ENCODE measurements at places on chromosomes 5 and 9. TPM values are rescaled to one million over a fixed set of nuclear protein-coding genes. Genes with fewer than 3 reads are reported as not detected.

DNA sequence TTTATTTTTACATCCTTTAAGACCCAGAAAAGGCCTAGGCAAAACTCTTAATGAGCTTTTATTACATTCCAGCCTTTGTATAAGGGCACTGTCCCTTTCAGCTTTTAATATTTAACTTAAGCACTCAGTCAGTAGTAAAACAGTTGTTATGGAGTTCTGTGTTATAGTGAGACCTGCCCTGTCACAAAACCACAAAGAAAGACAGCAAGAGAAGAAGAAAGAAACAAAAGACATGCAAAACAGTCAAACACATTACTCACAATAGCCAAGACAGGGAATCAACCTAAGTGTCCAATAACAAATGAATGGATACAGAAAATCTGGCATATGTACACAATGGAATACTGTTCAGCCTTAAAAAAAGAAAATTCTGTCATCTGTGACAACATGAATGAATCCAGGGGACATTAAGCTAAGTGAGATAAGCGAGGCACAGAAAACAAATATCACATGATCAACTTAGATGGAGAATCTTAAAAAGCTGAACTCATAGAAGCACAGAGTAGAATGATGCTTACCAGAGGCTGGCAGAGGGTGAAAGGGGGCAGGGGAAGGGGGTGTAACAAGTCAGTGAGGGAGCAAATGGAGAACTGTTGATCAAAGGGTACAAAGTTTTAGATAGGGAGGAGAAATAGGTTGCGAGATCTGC is 63.8 kb upstream of the CCNG1 start:
- DNase-seq: no peak

- DNase-seq: no peak
Measured at GRCh38 chr5:10145923-10146401, 103.7 kb downstream of the ATPSCKMT start.

DNA sequence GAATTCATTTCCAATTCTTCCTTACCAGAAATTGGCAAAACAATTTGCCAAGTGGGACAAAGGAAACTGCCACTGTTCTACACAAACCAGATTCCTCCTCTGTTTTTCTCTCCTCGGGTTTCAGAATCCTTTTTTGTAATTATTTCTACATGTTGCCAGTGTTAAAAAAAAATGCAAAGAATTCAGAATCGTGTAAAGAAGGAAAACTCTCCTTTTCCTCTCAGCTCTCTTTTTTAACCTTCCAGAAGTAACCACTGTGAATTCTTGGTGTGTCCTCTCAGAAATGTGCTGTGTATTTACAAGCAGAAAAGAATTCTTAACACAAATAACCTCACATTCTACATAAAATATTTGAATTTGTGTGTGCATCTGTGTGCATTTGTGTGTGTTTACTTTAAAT is 224.6 kb downstream of the DRD1 start:
- no peak for DNase-seq

DNA sequence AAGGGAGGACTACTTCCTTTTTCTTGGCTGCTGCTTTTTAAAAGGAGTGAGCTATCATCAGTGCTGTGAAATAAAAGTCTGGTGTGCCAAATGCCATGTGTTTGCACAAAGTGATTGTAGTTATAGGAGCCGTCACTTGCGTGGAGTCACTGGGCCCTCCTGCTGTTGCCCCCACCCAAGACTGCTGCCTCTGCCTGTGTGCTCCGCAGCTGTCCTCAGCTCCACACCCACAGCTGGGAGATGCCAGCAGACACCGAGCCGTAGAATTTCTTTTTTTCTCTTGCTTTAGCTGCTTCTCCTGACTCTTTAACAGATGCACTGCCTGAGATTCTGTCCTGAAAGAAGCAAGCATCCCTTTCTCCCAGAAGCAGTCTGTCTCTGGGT is 9.8 kb upstream of the GLE1 start:
- no peak for DNase-seq

GRCh38 chr5:151819830-151820229 is 48.1 kb downstream of the G3BP1 start:
- no peak for DNase-seq

DNA sequence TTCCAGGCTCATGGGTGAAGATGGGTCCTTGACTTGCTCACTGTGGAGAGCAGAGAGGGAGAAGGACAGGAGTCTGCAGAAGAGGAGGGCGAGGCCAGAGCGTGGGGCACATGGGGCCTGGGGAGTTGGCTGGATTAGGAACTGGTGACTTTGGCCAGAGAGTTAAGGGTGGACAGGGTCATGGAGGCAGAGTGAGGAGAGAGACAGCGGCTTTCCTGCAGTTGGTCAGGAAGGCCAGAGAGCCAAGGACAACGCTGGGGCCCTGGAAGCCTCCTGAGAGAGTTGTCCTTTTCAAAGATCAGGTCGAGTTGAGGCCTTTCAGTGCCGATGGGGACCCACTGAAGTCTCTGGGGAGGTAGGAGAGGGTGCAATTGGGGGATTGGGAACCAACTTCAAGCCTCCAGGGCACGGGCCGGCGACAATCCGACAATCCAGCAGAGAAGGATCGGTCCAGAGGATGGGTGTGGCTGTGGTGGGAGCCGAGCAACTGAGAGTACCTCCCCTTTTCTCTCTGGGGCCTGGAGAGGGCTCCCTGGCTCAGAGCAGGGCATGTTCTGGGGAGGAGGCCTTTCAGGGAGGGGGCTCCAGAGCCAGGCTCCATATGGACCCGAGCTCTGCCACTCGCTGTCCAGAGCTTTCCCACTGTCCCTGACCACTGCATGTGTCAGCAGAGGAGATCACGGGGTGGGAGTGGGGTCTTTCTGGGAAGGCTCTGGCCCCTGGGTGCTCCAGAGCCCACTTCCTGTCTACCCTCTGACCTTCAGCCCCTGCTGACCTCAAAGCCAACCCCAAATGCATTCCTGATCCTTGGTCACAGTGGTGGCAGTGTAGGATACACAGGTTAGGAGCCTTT is 7.5 kb upstream of the PHYHD1 start:
- DNase-seq: no peak

GRCh38 chr5:80760680-80761079 is 105.9 kb upstream of the DHFR start:
- no peak for DNase-seq

DNA sequence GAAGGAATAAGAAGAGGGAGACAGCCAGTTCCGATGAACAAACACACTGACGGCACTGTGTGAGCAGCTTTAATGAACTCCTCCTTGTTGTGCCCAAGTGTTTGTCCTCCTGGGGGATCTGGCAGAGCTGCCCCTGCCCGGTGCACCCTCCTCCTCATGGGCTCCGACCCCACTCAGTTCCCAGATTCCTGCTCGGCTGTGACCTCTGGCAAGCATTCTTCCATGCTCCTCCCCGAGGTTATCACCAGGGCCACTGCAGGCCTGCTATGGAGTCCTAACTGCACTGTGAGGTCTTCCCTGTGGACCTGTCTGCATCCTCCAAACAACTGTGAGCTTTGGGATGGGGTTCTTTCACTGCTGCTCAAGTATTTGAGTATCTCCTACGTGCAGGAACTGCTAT is 142.2 kb downstream of the DCP2 start:
- DNase-seq: no peak

DNA sequence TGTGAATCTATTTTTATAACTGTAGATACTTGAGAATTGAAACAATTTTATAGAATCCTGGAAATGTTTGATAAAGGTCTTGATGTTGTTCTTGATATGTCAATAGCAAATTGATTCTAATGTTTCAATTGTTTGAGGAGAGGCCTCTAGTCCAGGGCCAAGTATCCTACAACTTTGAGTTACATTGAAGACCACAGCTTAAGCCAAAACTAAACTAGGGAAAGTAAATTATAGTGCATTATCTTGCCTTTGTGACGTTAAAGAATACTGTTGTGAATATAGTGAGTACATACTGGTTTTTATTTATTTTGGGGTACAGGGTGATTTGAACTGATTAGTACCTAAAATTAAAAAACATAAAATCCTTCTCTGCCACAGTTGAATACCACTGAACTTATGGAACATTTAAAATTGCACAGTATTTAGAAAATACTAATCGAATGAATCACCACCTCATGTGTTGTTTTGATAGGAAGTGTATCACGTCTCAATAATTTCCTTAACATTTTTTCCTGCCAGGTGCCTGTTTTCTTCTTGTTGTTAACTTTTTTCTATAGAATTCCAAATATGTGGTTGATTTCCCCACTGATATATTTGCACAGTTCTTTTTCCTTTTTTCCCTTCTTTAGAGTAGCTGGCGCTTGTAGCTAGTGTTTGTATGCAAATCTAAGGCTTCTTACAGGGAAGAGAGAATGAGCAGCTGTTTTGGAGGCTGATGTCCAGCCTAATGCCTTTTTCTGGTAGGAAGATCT is 12.5 kb downstream of the ARHGEF28 start:
- no peak for DNase-seq

DNA sequence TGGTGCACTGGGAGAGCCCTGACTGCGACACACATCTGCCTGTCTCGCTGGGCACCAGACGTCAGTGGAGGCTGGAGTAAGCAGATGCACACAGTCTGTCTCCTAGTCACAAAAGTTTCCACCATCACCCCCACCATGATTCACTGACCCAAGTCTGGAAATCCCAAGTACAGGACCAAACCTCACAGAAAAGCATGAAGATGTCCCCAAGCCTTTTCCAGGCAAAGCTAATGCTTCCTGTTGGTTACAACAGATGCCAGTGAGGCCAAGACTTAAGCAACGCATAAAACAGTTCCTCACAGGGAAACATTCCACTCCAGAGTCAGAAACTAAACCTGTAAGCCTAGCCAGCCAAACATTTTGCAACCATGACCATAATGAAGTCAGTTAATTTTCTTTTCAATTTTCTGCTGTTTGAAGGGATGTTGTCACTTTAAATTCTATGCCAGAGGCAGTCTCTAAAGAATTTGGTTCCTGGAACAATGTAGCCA is 259.3 kb upstream of the SLC30A5 start:
- no peak for DNase-seq

DNA sequence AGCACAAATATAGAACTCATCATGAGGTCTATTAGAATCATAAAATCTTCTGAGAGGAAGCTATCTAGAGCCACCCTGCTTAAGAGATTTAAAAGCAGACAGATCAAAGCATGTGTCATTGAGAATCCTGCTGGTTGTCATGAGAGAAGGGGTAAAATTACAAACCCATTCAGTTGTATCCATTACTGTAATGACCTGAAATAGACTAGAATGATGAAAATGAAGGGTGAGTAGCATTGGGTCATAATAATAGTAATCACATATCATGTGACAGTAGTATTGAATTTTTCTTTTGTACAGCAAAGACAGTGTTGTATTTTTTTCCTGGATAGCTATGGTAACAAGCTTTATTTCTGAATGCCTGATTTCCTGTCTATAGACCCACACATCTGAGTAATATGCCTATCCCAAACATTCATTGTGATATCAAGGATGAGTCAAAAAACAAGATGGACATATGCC is 149.0 kb downstream of the PDE4D start:
- DNase-seq: no peak

GRCh38 chr9:131776473-131776872 is 36.6 kb upstream of the RAPGEF1 start:
- no peak for DNase-seq

GRCh38 chr5:133895979-133896845 is 72.2 kb downstream of the C5orf15 start:
- DNase-seq: no peak

GRCh38 chr9:123470121-123470782 is 114.3 kb downstream of the CRB2 start:
- DNase-seq: no peak

DNA sequence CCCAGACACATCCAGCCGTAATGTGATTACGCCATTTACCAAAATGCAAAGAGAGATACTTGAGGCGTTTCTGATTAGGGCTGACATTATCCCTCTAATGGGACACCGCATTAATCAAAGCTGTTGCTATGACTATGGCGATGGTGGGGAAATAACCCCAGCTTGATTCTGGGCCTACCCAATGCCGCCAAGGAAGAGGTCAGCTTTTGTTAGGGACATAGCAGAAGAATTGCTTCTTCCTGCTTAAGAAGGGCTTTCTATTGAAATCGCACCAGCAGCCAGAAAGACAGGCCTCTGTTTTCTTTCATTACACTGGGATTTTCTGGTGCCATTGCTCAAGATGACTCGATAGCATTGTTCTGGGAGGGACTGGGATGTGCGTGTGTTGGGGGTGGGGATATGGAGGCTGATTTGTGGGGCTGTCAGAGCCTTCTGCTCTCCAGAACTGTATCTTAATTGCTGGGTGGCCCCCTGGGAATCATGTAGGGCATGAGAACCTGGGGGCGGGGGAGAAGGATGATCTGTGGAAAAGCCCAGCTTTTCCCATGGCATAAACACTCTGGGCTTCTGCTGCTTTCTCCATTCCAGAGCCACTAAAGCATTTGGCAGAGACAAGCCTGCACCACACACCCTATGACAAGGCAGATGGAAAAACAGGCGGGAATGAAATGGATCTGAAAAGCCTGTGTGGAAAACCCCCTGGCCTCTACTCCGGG is 106.5 kb upstream of the RAD23B start:
- no peak for DNase-seq

- no peak for DNase-seq
Measured at GRCh38 chr5:40841068-40841805, at the start of gene CARD6. Gene CARD6 (plus strand): TSS chr5:40841367. CDS start chr5:40841383, 16 bp downstream.

DNA sequence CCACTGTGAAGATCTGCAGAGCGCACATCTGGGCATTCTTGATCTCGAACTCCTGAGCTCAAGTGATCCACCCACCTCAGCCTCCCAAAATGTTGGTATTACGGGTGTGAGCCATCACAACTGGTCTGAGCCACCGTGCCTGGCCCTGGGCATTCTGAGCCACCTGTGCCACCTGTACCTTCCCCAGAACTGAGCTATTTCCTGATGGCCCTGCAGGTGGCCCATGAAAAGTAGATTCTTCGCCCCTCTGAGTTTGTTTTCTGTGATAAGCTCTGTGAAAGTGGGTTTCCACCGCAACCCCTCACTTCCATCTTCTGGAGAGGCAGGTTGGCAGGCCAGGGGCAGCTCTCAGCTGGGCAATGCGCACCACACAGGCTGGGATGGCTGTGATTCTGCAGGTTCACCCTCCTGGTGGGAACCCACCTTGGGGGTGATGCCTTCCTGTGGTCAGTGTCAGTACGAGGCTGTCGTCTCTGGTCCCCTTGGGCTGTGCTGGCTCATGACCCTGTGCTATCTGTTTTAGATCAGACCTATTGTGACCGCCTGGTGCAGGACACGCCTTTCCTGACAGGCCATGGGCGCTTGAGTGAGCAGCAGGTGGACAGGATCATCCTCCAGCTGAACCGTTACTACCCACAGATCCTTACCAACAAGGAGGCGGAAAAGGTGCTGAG is 11.3 kb downstream of the CARD19 start:
- DNase-seq: no peak

- DNase-seq: peak; percentile 38
Measured at GRCh38 chr5:123036391-123037103, at the start of gene PPIC. Gene PPIC (minus strand): TSS chr5:123036725. CDS start chr5:123036625, 100 bp downstream.

Gene KIF4B
- not detected for total RNA-seq

Gene IGIP
- total RNA-seq: 4.8 TPM

Gene FBXW11
- total RNA-seq: 52.7 TPM

Gene DRD1
- total RNA-seq: not detected

Gene PCDHGA12
- total RNA-seq: 1.3 TPM

Gene SPATA31D4
- not detected for total RNA-seq

Gene P4HA2
- 0.44 TPM for total RNA-seq

Gene SNX24
- total RNA-seq: 8.5 TPM

Data from activated B cell treated with CpG ODN at 0.5 μM for 24 hours (primary cell).